CD4-positive, alpha-beta T cell treated with Interleukin-6 at 100 ng/mL for 8 hours (primary cell): ENCODE measurements at places on chromosomes 4 and X.

GRCh38 chrX:3584415-3584996 is 128.9 kb downstream of the PRKX start:
- no peak for DNase-seq

- DNase-seq, result no peak
Observed at GRCh38 chr4:7910263-7910896, 29.3 kb downstream of the AFAP1 start.

DNA sequence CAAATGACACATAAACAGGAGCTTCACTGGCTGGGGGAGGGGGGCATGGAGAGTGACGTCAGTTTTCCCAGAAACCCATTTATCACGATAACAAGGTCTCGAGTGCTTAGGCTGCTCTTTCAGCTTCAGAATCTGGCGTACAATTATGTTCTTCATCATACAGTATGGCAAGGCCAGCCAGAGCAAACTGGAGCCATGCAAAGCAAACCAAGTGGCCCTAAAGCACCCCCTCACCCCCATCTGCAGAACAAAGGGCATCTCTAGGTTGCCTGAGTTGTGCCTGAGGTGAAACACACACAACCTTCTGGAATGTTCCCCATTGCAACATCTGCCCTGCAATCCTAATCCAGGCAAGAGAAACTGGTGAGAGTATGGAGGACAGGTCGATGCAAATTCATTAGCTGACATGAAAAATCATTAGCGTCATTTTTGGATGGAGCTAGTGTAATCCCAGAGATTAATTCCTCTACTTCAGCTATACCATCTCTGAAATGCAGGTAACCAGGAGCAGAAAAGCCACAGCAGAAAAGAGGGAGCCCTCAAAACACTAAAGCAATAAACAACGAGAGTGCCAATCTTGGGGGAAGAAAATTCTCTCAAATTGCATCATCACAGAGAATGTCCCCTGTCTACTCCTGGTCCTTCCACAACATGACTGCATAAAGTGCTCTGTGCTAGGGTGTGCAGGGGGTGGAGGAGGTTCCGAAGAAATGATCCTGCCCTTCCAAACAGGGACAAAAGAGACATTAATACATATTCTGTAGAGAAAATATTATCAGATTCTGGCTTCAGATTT is 1.8 kb downstream of the SEPTIN6 start:
- DNase-seq, result peak; percentile 65

DNA sequence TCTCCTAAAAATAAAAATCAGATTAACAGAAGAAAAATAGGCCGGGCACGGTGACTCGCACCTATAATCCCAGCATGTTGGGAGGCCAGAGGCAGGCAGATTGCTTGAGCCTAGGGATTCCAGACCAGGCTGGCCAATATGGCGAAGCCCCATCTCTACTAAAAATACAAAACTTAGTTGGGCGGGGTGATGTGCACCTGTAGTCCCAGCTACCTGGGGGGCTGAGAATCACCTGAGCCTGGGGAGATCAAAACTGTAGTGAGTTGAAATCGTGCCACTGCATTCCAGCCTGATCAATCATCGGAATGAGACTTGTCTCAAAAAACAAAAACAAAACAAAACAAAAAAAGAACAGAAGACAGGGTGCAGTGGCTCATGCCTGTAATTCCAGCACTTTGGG is 32.8 kb upstream of the NOCT start:
- DNase-seq, result no peak

GRCh38 chr4:128858879-128859671 is 49.6 kb downstream of the JADE1 start:
- DNase-seq, result no peak

DNA sequence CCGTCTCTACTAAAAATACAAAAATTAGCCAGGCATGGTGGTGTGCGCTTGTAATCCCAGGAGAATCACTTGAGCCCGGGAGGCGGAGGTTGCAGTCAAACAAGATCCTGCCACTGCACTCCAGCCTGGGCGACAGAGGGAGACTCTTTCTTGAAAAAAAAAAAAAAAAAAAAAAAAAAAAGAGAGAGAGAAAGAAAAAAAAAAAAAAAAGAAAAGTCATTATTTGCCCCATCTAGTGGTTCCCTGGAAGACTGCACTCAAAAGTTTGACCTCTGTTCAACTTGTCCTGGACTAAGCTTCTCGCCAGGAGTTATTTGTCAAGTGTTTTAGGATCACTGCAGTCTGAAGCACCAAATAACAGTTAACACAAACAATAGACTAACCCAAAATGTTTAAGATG is 45.3 kb upstream of the KCTD8 start:
- no peak for DNase-seq

DNA sequence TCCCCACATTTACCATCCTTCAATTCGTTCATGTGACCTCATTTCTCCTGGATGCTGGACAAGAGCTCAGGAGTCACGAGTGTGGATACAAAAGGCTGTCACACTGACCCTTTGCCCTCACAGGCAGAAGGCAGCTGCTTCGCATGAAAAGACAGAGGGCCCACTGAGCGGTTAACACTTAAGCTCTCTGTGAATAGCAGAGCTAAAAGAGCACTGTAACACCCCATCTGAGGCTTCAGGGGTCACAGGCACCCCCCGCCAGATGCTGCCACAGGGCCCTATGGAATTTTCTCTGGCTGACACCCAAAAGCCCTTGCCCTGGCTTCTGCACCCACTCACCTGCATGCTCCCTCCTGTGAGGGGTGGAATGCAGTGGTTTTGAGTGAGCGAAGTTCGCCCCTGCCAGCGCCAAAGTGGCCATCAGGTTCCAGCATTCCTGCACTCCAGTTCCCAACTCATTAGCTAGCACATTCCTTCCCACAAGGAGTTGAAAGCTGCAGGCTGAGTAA is 360.9 kb downstream of the PPP3CA start:
- DNase-seq, result no peak

DNA sequence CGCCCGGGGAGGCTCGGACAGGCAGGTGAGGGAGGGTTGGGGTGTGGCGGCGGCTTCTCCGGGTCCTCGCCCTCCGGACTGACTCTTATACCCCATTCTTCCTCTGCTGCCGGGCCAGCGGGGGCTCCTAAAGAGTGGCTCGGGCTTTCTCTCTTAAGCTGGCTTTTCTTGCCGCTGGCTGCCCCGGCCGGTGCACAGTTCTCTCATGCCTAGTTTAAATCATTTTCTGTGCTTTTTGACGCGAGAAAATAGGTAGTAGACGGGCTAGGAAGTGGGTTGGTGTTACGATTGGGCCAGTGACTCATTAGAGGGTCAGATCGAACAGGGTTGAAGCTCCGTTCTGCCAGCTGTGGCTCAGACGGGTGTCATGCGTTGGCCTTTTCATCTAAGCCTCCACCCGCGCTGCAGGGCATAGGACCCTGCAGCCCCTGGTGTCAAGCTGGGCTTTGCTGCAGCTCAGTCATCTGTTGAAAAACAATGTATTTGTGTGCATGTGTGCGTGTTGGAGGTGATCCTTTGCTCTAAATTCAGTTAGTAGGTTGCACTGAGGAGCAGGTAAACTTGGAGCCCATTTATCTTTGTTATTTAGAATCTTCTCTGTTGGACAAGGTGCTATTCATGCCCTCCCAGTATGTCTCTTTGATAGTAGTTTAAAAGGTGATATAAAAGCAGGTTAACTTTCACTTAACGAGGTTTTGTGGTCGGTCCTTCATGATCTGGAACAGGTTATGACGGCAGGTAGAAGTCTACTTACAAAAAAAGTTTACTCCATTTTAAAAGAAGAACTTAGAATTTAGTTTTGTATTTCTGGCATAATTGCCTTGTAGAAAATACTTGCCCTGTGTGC is 802 bp downstream of the BMP2K start:
- DNase-seq, result peak; percentile 45

DNA sequence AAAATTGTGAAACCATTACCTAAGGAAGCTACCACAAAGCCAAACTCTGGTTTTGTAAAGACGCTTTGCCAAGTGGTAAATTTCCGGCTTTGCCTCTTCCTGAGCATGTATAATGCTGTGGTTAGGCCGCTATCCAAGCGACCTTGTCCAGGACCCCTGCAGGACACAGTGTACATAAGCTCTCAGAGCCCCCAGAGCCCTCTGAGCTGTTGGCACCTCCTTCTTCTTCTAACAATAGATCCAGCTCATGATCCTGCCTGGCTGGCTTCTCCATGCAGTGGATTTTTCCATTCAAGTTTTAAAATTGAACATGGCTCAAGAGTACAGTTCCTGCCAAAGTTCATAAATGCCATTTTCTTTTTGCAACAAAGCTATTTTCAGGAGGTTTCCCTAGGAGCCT is 326.7 kb downstream of the MAPK10 start:
- DNase-seq, result no peak

DNA sequence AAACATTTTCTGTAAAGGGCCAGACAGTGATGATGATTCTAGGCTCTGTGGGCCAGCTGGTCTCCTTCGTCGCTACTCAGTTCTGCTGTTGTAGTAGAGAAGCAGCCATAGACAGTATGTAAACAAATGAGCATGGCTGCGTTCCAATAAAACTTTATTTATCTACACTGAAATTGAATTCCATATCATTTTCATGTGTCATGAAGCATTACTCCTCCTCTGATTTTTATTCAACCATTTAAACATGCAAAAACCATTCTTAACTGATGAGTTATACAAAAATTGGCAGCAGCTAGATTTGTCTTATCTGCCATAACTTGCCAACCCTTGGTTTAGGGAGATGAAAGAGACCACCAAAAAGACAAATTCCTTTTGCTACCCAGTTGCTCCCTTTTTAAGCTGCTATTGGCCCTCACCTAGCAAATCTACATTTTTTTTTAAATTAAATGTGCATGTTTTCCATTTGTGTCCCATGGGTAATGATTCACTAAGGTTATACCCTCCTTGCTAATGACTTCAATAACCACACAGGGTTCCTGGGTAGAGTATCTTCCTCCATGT is 309.9 kb downstream of the DHX15 start:
- no peak for DNase-seq

- DNase-seq, result no peak
Observed at GRCh38 chrX:105609530-105609929, 212.8 kb upstream of the NRK start.

DNA sequence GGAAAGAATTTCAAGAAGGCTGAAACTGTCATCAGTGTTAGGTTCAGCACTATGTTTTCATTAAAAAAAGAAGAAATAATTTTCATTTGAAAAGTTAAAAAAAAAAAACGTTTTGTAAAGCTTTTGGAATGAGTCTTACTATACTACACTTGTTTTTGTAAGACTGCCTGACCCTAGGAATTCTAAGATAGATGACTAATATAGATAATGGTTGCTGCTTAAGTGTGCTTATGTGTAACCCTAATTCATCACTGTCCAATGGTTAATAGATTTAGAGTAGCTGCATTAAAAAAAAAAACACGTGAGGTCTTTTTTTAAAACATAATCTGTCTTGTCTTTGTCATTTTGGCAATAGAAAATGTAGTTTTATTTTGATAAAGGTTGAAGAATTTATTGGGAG is 323.2 kb downstream of the IL1RAPL1 start:
- no peak for DNase-seq

DNA sequence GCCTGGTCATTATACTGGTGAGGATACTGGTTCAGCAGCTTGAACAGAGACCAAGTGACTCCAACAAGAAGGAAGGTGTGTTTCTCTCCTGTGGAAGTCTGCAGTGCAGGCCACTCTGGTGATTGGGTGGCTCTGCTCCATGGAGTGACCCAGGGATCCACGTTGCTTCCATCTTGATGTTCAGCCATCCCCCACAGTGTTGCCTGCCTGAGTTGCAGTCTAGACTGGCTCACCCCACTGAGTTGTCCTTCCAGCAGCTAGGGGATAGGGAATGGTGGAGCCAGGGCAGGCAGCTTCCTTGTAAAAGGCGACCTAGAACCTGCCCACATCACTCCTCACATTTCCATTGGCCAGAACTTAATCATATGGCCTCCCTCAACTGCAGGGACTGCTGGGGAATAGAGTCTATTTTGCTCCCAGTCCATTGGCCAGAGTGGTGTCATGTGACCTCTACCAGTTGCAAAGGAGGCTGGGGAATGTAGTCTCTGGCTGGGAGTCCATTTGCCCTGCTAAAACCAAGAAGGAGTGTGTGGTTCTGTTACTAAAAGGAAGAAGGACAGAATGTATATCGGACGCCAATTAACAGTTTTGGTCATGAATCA is 8.0 kb downstream of the MAN2B2 start:
- DNase-seq, result no peak

- DNase-seq, result no peak
Observed at GRCh38 chr4:25760518-25761157, 102.2 kb downstream of the SEL1L3 start.

GRCh38 chr4:147198411-147199051 is 252.9 kb upstream of the TTC29 start:
- DNase-seq, result no peak

DNA sequence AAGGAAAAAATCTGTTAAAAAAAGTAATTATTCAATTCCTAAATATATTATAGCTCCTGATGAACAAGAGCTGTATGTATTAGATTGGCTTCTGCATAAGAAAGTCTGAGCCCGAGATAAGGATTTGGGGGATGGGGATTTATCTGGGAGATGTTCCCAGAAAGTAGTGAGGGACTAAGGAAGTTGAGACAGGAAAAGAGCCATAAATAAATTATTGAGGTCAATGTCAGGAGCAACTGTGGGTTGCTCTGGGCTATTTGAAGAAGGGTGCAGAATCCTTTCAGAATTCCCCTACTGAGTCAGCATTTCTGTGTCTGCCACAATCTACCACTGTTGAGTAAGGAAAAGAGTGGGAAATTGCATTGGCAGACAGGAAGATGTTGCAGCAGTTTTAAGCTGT is 3.1 kb upstream of the TDO2 start:
- DNase-seq, result no peak

DNA sequence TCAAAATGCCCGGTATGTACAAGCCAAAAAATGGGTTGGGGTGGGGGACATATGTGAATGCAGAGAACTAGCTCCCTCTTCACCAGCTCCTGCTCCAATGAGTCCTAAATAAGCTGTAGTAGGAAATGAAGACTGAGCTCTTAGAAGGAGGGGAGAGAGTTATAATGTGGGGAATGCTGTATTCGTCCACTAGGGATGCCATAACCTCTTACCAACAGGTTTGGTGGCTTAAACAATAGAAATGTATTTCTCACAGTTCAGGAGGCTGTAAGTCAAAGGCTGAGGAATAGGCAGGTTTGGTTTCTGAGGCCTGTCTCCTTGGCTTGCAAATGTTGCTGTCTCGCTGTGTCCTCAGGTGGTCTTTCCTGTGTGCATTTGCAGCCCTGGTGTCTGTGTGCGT is 4.4 kb upstream of the INPP4B start:
- no peak for DNase-seq

GRCh38 chr4:107791902-107792301 is 32.8 kb upstream of the SGMS2 start:
- no peak for DNase-seq

GRCh38 chr4:155805016-155805415 is 46.2 kb downstream of the GUCY1B1 start:
- no peak for DNase-seq

DNA sequence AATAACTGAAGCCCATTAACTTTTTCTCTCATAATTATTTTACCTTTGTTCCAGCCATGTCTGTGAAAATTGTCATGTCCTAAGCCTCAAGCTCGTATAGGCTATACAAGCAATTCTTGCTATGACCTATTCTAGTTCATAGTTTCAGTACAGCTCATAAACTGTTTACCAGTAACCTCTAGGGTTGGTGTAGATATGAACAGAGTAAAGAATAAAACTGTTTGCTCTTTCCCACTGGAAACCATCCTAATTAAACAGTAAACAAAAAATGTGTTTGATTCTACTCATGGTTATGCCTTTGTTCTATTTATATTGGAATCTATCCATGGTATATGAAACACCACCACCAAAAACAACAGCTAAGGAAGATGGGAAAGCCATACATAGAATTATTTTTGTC is 1444.0 kb upstream of the PCDH7 start:
- no peak for DNase-seq

- no peak for DNase-seq
Observed at GRCh38 chr4:173802662-173803022, 272.6 kb upstream of the HAND2 start.

GRCh38 chr4:109913596-109914241 is 1.0 kb downstream of the EGF start:
- DNase-seq, result no peak
